LHCN-M2 (cell line): ENCODE measurements at places on chromosomes 5 and 9. TPM values are rescaled to one million over a fixed set of nuclear protein-coding genes. Genes with fewer than 3 reads are reported as not detected.

DNA sequence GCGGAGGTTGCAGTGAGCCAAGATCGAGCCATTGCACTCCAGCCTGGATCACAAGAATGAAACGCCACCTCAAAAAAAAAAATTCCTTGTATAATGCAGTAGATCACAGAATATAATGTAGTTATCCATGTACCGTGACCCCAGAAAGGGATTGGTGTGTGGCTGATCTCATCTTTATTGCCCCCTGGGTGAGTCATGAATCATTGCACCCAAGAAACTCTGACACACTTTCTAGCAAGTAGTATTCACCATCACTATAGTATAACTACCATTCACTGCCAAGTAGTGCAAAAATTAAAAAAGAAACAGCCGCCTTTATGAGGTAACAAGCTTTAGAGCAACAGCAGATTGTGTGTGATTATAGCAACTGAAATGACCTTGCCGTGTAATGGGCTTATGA is 23.7 kb upstream of the ANKH start:
- no peak for DNase-seq

GRCh38 chr5:154244476-154244875 is 53.9 kb downstream of the GALNT10 start:
- DNase-seq, result peak; percentile 11

- no peak for DNase-seq
Measured at GRCh38 chr9:112093147-112093869, 81.8 kb downstream of the SUSD1 start.

DNA sequence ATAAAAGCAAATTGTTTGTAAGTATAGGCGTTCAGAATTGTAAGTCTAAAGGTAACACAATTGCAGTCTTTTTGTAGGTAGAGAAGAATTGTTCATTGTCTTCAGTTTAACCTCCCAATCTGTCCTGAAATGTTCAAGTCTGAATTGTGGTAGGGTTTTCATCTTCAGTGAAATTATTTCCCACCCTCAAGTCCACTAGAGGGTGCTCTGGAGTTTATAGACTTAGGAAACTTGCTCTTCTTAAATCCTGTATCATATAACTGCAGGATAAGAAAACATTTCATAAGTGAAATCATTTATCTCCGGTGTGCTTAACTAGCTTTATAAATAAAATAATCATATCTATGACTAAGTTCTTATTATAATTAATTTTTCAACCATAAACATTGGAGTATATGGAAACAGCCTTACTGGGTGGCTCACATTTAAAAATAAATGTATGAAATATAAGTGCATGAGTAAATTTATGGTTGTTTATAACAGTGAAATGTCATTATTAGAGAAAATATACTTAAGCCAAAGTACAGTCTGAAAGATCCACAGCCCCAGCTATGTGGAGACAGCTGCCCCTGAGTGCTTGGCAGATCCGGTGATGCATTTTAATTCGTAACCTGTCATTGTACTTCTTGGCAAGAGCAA is 182.4 kb upstream of the OTULINL start:
- peak; percentile 74 for DNase-seq

- no peak for DNase-seq
Measured at GRCh38 chr9:128798896-128799295, 11.8 kb downstream of the TBC1D13 start.

SPINK6 gene
- total RNA-seq, result not detected in 2 replicates
